ENCODE measurements at places on chromosomes 5 and 9.
A peak's percentile ranks its signal among the peaks of the same experiment; 100 is the strongest.

- DNase-seq: no peak
Observed at GRCh38 chr5:180974612-180975315, 13.9 kb upstream of the BTNL3 start.

- no peak for DNase-seq
Observed at GRCh38 chr5:111165058-111165457, 59.1 kb upstream of the CAMK4 start.

GRCh38 chr5:140265845-140266244 lies 37.1 kb downstream of the PFDN1 start:
- DNase-seq: no peak

- no peak for DNase-seq
Observed at GRCh38 chr9:91127653-91128052, 234.1 kb downstream of the AUH start.

- DNase-seq: no peak
Observed at GRCh38 chr5:173303878-173304590, 24.2 kb downstream of the STC2 start.

GRCh38 chr5:139523635-139524445 lies 37.3 kb upstream of the UBE2D2 start:
- no peak for DNase-seq

- no peak for DNase-seq
Observed at GRCh38 chr5:78182838-78183237, 111.7 kb downstream of the AP3B1 start.

- DNase-seq: no peak
Observed at GRCh38 chr5:6773342-6774035, 60.3 kb downstream of the TENT4A start.

- DNase-seq: no peak
Observed at GRCh38 chr5:139954462-139954861, 88.6 kb downstream of the NRG2 start.

GRCh38 chr9:88197016-88197415 lies 58.7 kb upstream of the SPATA31C2 start:
- no peak for DNase-seq

DNA sequence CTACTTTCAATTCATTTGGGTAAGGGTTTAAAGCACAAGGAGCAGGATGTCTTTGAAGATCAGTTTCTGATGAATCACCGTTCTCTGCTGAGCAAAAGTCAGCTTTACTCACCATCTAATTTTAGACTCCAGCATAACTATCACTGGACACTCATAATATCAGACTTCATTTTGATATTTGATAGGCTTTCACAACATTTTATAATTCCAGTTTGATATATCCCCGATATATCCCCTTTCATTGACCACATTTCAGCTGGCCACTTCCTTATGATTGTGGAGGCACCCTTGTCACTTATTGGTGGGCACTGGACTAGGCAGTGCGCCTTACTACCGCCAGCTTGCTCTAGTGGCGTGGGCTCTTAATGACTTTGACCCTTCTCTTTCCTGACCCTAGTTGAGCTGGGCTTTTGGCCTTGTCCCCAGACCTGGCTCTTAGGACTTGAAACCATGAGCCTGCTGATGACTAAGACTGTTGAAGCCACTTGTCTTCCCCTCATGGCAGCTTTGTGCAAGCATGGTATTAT lies 46.8 kb downstream of the CYSTM1 start:
- DNase-seq: peak; percentile 75

All from kidney glomerular epithelial cell (primary cell).